ENCODE measurements at places on chromosomes 2 and 18.

GRCh38 chr2:24831221-24832072, 38.2 kb downstream of the CENPO start:
- DNase-seq, result no peak

GRCh38 chr18:4385876-4386275, 69.2 kb downstream of the DLGAP1 start:
- no peak for DNase-seq

DNA sequence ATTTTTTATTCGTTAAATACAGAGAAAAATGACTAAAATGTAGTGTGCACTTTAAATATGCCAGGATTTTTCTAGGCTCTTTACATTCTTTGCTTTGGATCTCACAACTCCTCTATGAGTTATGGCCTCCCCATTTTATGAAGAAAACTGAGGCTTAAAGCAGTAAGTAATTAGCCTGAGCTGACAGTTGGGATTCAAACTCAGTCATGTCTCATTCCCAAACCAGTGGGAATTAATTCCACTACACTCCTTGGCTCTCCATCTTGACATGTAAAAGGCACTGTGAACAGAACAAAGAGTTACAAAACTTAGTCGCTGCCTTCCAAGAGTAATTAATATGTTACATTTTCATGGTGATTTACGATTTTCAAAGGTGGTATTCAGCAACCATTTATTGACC, 351.9 kb downstream of the SATB2 start:
- no peak for DNase-seq

- peak; percentile 65 for DNase-seq
Measured at GRCh38 chr2:11669454-11670291, at the start of gene NTSR2. Gene NTSR2 (minus strand): TSS chr2:11670195. CDS start chr2:11670129, 66 bp downstream.

GRCh38 chr2:204842661-204843485, 297.6 kb downstream of the PARD3B start:
- peak; percentile 21 for DNase-seq

DNA sequence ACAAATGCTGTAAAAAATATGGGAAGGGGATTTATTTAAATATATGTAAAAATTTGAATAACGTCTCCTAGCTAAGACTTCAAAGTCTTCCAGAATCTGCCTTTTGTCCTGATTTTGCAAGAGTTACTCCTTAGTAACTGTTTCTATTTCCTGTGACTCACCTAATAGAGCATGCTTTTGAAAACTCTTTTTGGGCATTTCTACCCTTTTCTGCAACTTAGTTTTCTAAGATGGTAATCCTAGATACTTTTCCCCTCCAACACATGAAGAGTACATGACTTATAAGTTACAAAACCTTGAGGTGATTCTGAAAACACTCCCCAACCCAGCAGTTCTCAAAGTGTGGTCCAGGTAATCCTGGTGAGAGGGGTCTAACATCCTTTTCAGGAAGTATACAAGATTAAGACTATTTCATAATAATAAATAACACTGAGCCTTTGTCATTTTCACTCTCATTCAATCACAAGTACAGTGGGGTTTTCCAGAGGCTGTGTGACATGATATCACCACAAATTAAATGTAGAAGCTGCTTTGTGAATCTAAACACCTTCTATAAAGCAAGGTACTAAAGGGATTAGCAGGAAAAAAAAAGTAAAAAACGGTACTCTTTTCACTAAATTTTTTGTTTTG, 31.9 kb downstream of the PPP4R3B start:
- no peak for DNase-seq

DNA sequence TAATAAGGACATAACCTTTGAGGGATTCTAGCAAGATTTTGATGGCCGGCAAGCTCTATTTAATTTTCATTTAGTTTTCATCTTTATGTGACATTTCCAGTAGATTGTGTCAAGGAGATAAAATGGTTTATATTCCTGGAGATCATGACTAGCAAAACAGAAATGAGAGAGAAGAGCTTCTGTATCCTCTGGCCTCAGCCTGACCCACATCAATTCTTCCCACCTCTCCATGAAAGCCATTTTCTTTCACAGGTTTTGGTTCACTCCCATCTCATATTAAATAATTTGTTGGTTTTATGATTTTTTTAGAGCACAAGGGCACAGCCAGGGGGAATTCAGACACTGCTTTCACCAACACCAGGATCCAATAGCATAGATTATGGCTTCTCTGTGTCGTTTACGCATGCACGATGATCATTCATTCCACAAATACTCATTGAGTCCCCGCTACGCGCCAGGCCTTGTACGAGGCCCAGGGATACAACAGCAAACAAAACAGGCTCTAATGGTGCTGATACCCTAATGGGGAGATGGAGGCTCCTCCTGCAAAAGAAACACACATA, 85.9 kb downstream of the SH3BP4 start:
- DNase-seq, result no peak

DNA sequence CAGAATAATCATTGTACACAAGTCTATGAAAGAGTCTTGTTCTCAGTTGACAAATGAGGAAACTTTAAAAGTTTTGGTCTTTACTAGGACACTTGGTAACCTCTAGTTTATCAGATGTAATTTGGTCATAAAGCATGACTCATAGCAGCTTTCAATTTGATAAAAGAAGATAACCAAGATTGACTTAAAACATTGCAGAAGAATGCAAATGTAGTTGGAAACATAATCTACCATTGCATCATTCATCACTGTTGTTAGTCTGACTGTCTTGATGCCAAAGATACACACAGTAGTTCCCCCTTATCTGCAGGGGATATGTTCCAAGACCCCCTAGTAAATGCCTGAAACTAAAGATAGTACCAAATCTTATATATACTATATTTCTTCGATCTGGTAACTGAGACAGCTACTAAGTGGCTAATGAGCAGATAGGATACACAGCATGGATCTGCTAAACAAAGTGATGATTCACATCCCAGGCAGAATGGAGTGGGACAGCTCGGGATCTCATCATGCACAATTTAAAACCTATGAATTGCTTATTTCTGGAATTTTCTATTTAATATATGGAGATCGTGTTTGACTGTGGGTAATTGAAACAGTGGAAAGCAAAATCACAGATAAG, 131.4 kb upstream of the CCDC68 start:
- DNase-seq, result no peak

DNA sequence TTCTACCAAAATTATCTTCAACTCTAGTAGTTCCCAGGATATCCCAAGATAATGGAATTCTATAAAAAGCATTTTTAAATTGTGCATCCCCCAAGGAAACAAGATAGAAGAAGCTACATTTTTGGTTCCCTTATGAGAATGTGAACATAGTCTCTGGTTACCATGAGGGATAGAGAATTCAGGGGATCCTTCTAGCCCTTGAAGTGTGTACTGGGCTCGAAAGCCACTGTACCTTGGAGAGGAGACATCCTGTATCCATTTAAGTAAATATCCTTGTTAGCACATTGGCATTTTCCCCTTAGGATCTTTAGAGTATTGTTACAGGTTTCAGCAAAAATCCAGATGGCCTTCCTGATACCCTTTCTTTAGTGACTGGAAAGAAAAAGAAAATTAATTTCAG, 228.5 kb downstream of the RTP5 start:
- no peak for DNase-seq

DNA sequence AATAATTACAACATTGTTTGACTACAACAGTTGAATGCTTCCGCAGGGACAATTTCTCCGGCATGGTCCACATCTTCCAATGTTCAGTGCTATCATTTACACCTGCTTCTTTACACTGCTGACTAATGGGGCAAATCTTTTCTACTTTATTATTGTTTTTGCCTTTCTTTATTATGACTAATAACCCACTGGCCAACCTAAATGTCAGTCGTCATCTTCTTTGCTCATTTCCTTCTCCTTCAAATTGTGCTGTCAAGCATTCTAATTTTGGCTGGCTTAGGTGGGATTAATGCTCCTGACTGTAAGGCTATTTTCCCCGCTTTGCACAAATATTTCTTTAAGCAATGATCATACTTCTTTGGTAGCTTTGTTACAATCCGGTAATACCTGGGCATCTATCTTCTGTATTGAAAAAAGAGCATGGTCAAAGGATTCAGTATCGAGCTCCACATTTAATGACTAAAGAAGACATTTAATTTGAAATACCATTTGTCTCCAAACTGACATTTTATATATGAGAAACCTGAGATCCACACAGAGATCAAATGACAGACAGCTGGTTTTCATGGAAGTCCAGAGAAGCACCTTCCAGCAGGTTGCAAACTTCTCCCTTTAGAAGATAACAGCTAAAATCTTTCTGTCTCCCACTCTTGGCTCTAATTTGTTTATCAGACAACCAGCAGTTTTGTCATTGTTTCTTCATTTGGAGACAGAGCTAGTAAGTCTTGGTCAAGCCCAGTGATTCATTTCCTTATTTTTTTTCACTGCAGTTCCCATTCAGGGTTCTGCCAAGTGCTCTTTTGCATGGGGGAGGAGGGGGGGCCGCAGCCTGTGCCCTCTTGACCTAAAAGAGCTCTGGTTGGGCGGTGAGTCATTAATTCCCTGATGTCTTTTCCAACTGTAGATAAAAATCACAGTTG, 132.9 kb downstream of the SOCS6 start:
- no peak for DNase-seq

- no peak for DNase-seq
Measured at GRCh38 chr2:182038576-182038975, 52.9 kb downstream of the PPP1R1C start.

GRCh38 chr2:27723372-27724144, 48.0 kb upstream of the MRPL33 start:
- DNase-seq, result peak; percentile 45

DNA sequence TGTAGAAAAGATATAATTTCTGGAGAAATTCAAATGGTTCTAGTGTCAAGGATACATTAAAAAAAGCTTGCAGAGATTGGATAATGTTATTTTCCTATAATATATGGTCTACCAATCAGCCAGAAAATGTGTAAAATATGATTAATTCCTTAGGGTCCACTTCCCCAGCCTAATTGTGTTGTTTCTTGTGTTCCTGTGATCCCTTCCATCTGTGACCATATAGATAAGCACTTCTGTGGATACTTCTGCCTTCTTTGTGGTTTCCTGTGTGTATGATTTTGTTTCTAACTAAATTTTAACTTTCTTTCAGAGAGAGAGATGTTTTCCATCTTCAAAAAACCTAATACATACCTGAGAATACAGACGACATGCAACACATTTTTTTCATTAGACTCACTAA, 367.1 kb upstream of the PIK3C3 start:
- DNase-seq, result no peak

DNA sequence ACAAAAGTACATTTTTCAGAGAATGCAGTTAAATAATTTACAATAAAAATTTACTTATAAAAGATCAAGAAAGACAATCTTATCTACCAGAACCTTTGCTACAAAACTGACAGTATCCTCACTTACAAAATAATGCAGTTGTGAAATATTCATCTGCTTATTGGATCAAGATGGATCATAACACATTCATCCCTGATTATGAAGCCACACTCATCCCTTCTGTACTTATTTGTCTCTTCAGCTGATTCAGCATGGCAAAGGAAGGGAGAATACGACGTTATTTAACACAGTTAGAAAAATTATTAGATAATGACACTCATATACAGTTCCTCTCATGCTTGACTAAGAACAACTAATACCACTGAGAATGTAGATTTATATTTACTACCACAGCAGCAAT, 46.4 kb downstream of the TCF4 start:
- DNase-seq, result no peak

GRCh38 chr2:41414486-41415230, 633.2 kb upstream of the PKDCC start:
- no peak for DNase-seq

- no peak for DNase-seq
Measured at GRCh38 chr2:24863641-24864040, 56.4 kb downstream of the ADCY3 start.

DNA sequence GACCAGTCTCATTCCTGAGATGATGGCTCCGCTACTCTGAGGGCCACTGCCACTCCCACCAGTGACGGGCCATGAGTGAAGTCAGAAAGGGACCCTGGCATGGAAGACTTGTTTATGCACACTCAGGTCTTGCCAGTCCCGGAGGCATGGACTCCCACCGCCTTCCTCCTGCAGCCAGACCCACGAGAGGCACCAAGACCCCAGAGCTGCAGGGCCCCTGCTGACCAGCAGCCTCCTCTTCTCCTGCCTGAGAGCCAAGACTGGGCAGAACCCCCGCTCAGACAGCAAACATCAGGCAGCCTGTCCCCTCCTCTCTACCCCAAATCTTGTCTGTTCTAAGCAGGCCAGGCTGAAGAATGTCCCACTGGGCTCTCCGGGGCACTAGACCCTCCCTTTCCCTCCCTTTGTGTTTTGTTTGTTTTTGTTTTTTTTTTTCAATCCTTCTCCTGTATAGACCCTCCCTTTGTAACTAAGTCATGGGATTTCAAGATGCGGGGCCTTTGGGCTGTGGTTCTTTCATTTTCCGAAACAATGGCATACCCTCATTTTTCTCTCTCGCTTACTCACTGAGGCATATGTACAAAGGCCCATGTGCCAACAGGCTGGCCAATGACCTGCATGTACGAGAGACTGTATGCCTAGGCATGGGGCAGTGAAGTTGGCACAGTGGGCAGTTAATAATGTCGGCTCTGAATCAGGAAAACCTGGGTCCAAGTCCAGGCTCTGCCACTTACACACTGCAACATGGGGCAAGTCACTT, 24.3 kb upstream of the MAPRE3 start:
- no peak for DNase-seq

DNA sequence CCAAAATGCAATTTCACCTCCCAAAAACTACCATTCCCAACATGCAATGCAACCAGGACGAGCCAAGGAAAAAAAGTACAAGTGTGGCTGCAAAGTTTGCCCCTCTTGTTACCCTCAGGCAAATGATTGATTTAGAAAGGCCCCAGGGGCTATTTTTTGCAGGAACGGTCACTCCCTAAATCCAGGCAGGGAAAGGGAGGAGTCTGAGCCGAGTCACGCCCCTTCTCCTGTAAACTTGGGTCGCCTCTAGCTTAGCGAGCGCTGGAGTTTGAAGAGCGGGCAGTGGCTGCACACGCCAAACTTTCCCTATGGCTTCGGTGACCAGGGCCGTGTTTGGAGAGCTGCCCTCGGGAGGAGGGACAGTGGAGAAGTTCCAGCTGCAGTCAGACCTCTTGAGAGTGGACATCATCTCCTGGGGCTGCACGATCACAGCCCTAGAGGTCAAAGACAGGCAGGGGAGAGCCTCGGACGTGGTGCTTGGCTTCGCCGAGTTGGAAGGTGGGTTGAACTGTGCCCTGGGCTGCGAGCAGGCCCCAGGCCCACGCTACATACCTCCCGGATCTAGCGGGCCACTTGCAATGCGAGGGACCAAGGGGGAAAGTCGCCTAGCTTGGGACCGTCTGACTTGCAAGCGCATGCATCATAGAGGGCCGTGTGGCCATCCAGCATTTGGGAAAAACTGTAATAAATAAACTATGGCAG, at the start of gene GALM:
GALM (plus strand) TSS at position 261 of the 702 bp plus-strand sequence; CDS start at position 309, 48 bp downstream.
- peak; percentile 72 for DNase-seq

DNA sequence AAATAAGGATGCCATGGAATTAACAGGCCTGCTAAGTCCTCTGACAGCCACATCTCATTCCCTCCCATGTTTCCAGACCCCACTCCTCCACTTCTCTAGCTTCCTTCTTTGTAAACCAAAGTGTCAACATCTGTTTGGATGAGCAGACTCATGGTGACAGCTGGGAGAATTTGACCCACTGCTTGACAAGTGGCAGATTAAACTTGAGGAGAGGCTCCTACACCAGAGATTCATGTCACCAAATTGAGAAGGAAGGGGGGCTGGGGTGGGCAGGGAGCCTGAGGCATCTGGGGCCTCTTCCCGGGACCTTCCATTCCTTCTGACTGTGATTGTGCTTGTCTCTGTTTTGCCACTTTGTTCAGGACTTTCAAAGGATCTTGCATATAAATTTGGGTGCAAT, 41.0 kb upstream of the IGFBP5 start:
- DNase-seq, result no peak

Measured in activated naive CD4-positive, alpha-beta T cell treated with anti-CD3 and anti-CD28 coated beads, Interleukin-2, amount 10 ng/mL, durations not matched to agents 7 days and 5 days (primary cell).